ENCODE measurements at places on chromosomes 1 and 21. TPM values are rescaled to one million over a fixed set of nuclear protein-coding genes. Genes with fewer than 3 reads are reported as not detected.

The MASP2 gene
- total RNA-seq: not detected

The HMCN1 gene
- total RNA-seq: not detected

The C1orf185 gene
- not detected for total RNA-seq

The TRIM17 gene
- total RNA-seq: 1.6 TPM

The SAMD13 gene
- 0.48 TPM for total RNA-seq

The MPL gene
- total RNA-seq: not detected

The KIAA0040 gene
- total RNA-seq: 32.9 TPM

The CLDN14 gene
- total RNA-seq: not detected

The ACTL8 gene
- not detected for total RNA-seq

The ITLN2 gene
- not detected for total RNA-seq

The C1QB gene
- not detected for total RNA-seq

The FTCD gene
- 0.22 TPM for total RNA-seq

The SLAMF9 gene
- total RNA-seq: not detected

The SH3BGR gene
- total RNA-seq: 1.7 TPM

The KLHDC7A gene
- total RNA-seq: not detected

The KIF17 gene
- total RNA-seq: not detected

- DNase-seq: no peak
Observed at GRCh38 chr1:181181792-181182585, 93.5 kb downstream of the IER5 start.

- no peak for DNase-seq
Observed at GRCh38 chr1:215631489-215631888, 64.4 kb downstream of the KCTD3 start.

GRCh38 chr1:218510153-218510772 lies 165.1 kb downstream of the TGFB2 start:
- DNase-seq: no peak

DNA sequence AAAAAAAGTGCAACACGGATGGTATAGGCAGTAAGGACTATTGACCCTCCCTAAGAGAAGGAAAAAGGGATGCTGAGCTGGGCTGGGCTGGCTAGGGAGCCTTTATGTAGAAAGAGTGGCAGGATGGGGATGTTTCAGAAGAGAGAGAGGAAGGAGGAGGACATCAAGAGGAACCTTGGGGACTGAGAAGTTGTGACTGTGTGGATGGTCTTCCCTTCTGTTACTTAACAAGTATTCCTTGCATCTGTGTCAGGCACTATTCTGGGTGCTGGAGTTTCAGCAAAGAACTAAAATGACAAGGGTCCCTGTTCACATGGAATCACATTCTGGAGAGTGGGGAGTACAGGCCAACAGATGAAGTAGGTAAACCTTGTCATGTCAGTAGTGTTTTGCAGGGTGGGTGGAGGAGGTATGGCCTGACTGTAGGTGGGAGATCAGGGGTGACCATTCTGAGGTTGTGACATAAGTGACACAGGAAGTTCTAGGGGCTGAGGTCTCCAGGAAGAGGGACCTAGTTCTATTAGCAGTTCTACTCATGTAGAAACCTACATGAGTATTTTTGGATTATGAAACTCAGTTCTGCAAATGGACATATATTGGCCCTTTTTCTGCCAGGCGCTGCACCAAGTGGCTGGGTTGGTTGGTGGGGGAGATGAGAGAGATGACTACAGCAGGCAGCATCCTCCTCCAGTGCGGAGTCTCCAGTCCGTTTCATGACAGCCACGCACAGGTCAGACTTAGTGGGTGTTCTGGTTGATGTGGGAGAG lies 53.8 kb downstream of the PRDM2 start:
- DNase-seq: no peak

DNA sequence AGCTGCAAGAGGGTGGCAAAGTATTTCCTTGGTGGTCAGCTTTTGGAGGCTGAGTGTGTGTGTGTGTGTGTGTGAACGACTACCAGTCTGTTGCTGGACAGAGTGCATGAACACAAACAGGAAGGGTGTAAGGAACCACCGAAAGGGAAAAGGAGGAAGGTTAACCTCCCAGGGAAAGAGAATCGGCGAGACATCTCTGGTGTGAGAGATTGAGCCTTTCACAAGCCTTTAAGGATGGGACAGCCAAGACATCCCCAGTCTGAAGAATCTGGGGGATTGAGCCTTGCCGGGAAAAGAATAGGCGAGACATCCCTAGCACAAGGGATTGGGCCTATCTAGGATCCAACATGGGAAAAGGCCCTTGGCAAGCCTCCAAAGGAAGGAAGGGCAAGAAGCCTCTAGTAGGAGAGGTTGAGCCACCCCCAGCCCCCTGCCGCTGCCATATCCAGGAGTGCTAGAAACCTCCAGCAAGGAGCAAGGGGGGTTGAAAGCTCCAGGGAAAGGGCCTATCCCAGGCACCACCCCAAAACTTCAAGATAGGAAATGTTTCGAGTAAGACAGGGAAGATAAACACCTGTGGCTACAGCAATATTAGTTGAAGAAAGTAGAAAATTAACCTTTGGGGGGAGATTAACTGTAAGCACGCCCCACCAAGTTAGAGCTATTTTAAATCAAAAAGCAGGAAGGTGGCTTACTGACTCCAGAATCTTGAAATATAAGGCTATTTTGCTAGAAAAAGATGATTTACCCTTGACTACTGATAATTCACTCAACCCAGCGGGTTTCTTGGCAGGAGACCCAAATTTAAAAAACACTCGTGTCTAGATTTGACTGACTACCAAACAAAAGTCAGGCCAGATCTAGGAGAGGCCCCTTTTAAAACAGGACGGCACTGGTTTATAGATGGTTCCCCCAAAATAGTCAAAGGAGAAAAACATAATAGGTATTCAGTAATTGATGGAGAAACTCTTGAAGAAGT lies 3.2 kb downstream of the TEX50 start:
- no peak for DNase-seq

DNA sequence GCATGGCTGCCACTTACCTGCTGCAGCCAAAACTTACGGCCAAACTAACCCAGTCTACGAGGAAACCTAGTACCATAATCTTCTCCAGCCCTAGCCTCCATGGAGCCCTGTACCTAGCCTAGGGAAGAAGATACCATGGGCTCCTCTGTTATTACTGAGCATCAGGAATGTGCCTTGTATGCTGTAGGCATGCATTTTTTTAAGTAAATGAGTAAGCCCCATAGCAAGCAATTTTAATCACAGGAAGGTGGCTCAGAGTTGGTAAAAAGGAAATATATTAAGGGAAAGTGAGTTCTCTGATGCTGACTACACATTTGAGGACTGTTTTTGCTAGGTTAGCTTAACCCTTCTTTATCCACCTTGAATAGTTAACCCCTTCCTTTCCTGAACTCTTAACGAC lies 21.2 kb downstream of the NFASC start:
- no peak for DNase-seq

DNA sequence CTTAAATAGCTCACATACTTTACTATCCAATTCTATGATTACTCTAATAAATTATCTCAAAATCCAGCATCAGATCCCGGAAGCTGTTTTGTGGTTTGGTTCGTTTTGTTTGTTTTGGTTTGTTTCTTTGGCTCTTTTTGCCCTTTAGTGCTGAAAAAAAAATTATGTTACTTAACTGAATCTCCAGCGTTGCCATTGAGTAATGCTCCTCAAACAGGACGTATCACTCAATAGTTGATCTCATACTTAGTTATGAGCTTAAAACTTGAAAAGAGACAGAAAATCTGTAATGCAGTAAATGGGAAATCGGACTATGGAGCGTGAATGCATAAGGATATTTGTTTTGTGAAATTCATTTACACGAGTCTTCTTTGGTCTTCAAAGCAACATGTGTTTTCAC lies 533.8 kb upstream of the TMPRSS15 start:
- no peak for DNase-seq

GRCh38 chr1:150386592-150386991 lies 22.6 kb downstream of the RPRD2 start:
- DNase-seq: no peak

- no peak for DNase-seq
Observed at GRCh38 chr1:82858031-82858430, 1057.3 kb downstream of the ADGRL2 start.

GRCh38 chr1:71788113-71788512 lies 494.2 kb downstream of the NEGR1 start:
- no peak for DNase-seq

DNA sequence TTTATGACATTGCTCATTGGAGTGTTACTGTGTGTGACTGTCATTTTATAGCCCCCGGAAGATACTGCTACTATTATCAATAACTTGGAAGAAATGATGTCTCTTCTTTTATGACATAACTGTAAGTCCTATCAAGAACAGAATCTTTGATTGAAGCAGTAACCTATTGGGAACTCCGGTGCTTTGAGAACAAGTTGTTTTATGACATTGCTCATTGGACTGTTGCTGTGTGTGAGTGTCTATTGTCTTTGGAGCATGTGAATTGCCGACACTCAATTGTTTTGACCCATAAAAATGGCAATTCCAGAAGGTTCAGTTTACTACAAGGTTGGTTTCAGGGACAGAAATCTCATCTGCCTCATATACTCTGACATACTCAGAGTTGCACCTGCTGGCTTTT lies 8.0 kb downstream of the KCNK1 start:
- no peak for DNase-seq

GRCh38 chr21:45329261-45330074 lies 41.8 kb upstream of the POFUT2 start:
- no peak for DNase-seq

- no peak for DNase-seq
Observed at GRCh38 chr21:44681861-44682579, at the start of gene KRTAP12-1. Gene KRTAP12-1, minus strand, starts transcription at chr21:44682163. Its CDS starts 40 bp downstream, at chr21:44682123.

GRCh38 chr1:37037690-37038089 lies 3.4 kb upstream of the GRIK3 start:
- no peak for DNase-seq

DNA sequence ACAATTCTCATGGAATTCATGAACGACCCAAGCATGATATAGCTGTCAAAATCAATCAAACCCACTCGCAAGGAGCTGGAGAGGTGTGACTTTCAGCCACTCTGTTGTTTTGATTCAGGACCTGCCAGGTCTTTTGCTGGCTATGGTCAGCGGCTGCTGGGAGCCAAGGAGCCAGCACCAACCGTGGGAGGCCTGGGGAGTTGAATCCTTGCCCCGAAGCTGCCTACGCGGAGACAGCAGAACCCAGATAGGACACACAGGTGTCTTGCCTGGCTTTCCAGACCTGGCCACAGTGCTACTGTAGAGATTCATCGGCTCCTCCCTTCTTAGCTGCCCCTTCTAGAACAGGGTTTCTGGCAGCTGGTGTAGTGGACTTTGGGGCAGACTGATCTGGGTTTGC lies 42.7 kb downstream of the ZSCAN20 start:
- DNase-seq: no peak

DNA sequence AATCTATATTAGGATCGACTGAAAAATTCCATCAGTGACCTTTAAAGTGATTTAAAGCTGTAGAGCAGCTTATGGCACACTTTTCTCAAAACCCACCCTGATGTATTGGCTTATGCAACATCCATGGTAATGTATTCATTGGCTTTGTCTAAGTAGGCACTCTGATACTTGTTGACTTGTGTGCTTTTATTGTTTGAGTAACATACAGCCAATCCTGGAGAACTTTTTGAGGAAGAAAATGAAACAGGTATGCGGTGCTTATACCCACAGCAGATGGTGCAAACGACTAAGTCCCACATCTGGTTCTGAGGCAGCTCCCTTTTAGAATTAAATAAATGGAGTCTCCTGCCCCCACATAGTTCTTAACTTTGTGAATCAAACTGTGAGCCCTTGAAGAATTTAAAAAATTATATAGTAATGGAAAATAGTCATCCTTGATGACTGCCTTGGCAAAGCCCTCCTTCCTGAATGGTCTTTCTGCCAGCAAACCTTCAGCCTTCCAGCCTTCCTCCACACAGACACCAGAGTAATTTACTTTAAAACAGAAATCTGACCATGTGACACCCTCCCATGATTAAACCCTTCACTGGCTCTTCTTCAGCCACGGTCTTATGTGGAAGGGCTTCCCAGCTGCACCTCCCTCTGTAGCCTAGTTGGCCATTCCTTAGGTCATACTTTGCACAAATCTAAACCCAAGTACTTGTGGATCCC lies 116.0 kb downstream of the BCAR3 start:
- no peak for DNase-seq

DNA sequence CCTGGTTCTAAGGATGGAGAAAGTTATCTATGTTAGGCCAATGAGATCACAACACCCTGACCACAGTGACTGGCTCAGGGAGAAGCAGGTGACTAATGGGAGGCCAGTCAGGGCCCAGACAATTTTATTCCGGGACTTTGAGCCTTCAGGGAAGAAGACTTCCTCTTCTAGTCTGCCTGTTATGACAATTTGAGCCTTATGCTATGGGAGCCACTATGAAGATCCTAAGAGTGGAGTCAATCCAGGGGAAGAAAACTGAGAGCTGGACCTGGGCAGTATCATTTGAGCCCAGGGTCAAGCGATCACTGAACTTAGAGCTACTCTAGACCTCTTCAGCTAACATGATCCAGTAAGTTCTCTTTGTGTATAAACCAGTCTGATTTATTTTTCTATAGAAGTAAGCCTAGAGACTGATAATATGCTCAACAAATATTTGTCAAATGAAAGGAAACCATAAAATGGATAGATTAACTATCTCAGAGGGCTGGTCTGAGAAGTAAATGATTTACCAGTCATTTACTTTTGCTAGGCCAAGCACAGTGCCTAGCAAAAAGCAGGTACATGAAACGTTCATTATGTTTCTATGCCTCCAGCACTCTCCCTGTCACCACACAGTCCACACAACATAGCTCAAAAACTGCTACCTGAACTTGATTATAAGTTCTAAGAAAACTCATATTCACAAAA lies 4.2 kb upstream of the C1orf141 start:
- no peak for DNase-seq

DNA sequence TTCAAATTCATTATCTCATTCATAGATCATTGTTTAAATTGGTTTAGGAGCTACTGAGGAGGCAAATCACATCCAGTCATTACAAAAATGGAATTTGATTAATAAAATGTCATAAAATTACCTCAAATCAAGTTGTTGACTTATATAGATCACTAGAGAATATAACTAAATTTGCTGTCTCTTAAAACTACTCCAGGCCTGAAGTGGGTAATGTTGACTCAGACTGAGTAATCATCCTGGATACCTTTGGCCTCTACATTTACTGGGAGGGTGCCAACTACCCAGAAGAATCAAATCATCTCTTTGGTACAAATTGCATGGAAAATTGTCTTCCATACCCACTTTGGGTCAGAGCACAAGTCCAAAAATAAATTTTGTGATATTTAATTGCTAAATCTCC lies 191.2 kb upstream of the GREM2 start:
- DNase-seq: no peak

GRCh38 chr1:212701910-212702309 lies 2.3 kb upstream of the BATF3 start:
- no peak for DNase-seq

DNA sequence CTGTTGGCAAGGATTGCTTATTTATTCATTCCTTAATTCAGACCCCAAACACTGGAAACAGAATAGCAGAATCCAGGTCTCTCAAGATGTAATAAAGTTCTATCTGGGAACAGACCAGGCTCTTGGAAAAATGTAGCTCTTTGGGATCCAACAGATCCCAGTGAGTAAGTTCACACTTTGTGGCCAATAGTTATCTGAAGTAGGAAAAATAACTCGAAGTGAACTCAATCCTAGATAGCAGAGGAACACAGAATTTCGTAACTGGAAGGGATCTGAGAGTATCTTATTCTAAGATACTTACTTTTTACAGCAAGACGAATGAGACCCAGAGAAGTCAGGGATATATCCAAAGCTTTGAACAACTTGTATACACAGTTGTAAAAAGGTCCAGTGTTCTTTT lies 150.7 kb upstream of the CD34 start:
- DNase-seq: no peak
